ENCODE measurements at places on chromosomes 3 and 15.

- DNase-seq = no peak
Measured at GRCh38 chr15:78626381-78626995, 5.7 kb upstream of the CHRNA3 start.

DNA sequence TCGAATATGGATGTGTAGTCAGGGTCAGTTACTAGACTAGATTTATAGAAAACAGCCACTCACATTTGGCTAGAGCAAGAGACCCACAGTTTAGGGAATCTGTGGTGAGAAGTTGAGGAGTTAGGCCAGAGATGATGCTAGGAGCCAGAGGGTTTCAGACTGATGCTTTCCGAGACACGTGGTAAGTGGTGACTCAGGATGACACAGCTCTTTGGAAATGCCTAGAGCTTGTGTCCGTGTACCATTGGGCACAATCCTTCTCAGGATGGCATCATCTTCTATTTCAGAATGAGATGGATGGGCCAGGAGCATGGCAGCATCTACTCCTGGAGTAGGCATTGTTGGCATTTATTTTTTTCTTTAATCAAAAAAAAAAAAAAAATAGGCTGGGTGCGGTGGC lies 28.5 kb downstream of the PTPRG start:
- DNase-seq = no peak

- DNase-seq = no peak
Measured at GRCh38 chr3:16406579-16406978, 106.9 kb downstream of the RFTN1 start.

DNA sequence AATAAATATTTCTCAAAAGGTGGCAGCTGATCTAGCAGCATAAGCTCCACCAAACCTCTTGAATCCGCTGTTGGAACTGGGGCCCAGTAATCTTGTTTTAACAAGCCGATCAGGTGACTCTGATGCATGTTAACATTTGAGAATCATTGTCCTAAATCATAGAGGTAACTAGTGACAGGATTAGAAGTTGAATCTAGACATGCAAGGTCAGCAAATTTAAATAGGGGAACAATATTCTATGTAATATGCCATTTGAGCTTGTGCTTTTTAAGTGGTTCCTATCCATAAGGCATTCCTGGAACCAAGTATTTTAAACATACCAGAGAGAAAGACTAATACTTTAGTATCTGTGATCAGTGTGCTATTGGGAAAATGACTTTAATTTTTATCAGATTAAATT lies 412.8 kb downstream of the PYDC2 start:
- DNase-seq = no peak

DNA sequence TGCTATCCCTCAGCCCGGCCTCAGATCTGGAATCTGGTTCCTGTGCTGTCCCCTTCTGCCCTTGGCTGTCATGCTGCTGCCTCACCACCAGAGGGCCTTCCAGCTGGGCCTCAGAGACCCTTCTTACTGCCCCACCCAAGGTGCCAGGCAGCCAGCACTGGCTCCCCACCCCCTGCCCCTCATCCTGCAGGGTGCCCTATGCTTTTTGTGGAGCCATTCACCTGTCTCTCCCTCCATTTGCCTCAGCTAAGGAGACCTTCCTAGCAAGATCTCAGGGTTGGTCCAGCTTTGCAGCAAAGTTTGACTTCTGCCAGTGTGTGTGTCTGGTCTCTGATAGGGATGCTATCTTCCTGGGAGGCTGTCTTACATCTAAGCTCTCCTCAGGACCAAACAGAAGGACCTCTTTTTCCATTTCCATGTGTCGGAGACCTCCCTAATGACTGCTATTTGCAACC lies 1.9 kb upstream of the VWA5B2 start:
- DNase-seq = no peak

DNA sequence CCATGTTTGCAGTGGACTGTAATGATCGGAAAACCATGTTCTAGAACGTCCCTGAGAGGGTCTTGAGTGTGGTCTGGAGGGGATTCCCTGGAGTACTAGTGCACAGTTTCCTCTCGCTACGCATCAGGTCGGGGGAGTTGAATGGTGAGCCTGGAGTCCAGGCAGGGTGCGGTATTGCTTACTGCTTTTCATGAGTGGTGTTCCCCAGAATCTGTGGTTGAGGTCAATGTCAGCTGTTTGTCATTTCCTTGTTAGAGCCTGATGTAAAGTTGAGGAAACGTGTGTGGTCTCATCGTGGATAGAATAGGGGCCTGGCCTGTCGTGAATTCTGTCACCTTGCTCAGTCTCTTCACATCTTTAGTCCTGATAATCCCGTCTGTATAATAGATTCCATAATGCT lies 328.2 kb upstream of the LRRFIP2 start:
- no peak for DNase-seq

DNA sequence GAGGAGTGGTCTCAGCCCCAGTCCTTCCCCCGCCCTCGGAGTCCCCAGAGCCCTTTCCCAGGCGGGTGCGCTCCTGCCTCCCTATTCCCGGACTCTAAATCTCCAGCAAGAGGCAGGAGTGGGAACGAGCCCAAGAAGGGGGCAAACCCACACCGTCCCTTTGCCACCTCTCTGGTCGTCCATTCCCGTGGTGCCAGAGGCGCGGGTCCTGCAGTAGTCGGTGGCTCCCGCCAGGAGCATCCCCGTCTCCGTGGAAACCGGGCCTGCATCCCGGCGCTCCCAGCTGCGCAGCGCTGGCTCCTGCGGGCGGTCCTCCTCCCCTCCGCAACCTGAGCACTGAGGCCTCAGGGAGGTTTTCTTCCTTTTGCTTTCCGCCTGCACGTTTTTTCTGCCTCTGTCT lies 44.8 kb downstream of the LHFPL4 start:
- no peak for DNase-seq

DNA sequence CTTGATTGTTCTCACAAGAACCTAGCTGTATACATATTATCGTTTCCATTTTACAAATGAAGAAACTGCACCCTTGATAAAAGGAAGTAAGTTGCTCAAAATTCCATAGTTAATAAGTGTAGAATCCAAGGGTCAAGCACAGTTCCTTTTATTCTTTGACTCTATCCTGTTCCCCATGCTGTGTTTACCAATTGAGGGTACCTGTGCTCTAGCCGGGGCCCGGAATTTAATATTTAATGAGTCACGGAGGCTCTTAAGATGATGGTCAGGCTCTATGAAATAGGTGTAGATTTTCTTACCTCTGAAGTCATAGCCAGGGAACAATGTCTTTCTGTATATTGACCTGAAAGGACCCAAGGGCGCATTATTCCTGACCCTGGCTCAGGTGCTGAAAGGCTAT lies 65.2 kb downstream of the LPP start:
- DNase-seq = no peak

GRCh38 chr15:46170326-46170725 lies 535.5 kb downstream of the SQOR start:
- no peak for DNase-seq

GRCh38 chr3:29152379-29152778 lies 128.5 kb upstream of the RBMS3 start:
- DNase-seq = no peak

DNA sequence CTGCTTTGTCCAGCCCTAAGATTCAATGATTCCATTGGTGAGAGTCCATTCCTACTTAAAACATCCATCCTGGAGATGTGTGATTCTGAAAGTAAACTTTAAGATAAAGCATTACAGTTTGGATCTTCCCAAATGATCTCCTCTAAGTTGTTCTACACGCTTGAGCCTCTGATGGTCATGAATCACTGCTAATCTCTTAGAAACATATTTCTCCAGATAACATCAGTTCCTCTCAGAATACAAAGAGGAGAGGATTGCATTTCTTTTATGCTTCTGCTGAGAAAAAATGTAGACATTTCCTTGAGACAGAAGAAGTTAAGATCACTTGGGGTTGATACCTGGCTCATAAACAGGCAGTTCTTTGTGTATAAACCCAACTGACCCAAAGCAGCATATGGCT lies 281.2 kb upstream of the DPH6 start:
- no peak for DNase-seq

GRCh38 chr3:116483135-116483534 lies 37.8 kb upstream of the LSAMP start:
- no peak for DNase-seq

GRCh38 chr3:53729618-53730017 lies 116.6 kb downstream of the CHDH start:
- DNase-seq = no peak

GRCh38 chr3:43729707-43730414 lies 39.1 kb downstream of the ABHD5 start:
- DNase-seq = no peak

GRCh38 chr3:129602730-129603560 lies 3.5 kb downstream of the PLXND1 start:
- DNase-seq = no peak

DNA sequence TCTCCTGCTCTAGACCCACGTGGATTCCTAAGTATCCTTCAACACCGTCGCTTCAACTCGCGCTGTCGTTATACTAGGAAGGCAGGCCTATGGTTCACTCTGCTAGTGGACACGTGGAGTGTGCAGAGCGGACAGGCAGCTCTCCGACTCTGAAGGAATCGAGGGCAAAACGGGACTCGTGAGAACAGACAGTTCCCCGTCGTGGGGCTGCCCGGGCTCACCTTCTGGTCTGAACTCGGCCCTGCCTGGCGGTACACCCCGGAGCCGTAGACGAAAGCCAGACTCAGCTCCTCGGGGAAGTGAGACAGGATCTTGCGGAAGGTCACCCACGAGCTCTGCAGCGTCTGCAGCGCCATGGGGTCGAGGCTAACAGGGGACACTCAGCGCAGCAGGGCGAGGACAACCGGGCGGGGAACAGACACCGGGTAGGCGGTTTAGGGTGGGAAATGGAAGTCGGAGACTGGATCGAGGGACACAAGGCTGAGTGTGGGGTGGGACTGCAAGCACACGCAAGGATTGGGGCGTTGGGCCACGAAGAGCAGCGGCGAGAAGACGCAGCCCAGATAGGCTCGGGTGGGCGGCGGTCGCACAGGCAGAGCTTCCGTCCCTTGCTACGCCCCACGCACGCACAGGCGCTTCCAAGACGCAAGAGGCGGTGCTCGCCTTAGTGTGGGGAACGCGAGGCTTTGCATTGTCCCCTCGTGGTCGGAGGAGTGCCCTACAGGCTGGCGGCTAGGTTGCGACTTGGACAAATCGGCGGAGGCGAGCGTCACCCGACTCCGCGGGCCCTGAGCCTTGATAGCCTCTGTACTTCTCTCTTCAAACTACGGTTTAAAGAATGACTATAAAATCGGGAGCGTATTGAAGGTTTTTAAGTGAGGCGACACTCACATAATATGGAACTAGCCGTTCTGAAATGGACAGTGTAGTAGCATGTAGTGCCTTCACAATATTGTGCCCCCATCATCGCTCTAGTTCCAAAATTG lies at the start of gene TAMM41:
Gene TAMM41 (minus strand): TSS at position 605 of the 986 bp plus-strand sequence. CDS start 249 bp downstream, at position 356.
- DNase-seq = peak; percentile 80

DNA sequence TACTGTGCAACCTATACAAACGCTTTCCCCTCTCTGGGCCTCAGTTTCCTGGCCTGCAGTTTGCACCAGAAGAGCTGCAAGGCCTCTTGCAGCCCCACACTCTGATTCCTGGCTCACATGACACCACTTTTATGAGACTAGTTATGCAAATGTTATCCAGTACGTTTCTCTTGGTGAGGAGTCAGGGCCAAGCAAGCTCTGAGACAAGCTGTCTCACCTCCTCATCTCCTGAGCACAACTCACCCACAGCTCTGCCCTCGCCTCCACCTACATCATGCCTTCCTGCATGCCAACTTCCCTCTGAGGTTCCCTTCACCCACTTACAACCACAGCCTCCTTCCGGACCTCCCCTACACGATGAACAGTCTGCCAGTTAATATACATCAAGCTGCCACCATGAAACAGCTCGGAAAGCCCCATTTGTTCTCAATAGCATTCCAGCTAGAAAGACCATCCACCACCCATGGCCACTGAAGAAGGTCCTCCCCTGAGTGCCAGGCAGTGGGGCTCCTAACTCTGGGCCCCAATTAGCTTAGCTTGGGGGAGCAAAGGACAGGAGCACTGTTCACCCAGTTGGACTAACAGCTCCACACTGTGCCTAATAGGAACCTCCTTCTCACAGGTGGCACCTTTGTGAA lies 25.0 kb downstream of the CRYGS start:
- no peak for DNase-seq

GRCh38 chr3:36192901-36193300 lies 187.4 kb upstream of the STAC start:
- no peak for DNase-seq

DNA sequence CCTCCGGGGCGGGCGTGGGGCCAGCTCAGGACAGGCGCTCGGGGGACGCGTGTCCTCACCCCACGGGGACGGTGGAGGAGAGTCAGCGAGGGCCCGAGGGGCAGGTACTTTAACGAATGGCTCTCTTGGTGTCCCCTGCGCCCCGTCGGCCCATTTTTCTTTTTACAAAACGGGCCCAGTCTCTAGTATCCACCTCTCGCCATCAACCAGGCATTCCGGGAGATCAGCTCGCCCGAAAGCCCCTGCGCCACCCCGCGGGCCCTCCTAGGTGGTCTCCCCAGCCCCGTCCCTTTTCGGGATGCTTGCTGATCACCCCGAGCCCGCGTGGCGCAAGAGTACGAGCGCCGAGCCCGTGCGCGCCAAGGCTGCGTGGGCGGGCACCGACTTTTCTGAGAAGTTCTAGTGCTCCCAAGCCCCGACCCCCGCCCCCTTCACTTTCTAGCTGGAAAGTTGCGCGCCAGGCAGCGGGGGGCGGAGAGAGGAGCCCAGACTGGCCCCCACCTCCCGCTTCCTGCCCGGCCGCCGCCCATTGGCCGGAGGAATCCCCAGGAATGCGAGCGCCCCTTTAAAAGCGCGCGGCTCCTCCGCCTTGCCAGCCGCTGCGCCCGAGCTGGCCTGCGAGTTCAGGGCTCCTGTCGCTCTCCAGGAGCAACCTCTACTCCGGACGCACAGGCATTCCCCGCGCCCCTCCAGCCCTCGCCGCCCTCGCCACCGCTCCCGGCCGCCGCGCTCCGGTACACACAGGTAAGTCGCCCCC lies at the start of gene THBS1:
Gene THBS1 (plus strand): TSS at position 595 of the 757 bp plus-strand sequence. CDS start 779 bp downstream, outside the sequence.
- DNase-seq = peak; percentile 37

DNA sequence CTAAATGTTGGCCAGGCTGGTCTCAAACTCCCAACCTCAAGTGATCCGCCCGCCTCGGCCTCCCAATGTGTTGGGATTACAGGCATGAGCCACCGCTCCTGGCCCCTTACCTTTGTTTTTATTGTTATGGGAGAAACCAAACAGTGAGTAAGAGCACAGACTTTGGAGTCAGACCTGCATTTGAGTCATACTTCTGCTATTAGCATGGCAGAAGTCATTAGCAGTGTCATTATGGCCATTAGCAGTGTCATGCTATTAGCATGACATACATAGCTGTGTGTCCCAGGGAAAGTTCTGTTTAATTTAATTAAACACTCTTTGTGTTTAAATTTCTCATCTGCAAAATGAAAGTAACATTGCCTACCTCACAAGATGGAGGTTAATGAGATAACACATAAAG lies 54.8 kb downstream of the SQOR start:
- DNase-seq = no peak

- DNase-seq = no peak
Measured at GRCh38 chr3:123319760-123320159, 118.0 kb downstream of the SEC22A start.

- no peak for DNase-seq
Measured at GRCh38 chr15:62430056-62430455, 265.0 kb upstream of the C2CD4B start.

- no peak for DNase-seq
Measured at GRCh38 chr15:70328679-70329115, 231.0 kb upstream of the TLE3 start.

- no peak for DNase-seq
Measured at GRCh38 chr3:168081171-168081771, 14.5 kb downstream of the GOLIM4 start.

All from stimulated activated CD4-positive, alpha-beta T cell treated with anti-CD3 and anti-CD28 coated beads, Interleukin-12 subunit alpha, Interleukin-12 subunit beta, amount 100 ng/mL, for 48 hours (primary cell).